Right atrium auricular region (tissue), 2 donors: ENCODE measurements at places on chromosomes 2 and 18. TPM values are rescaled to one million over a fixed set of nuclear protein-coding genes. Genes with fewer than 3 reads are reported as not detected.

Gene NCKAP5
- 3.6 TPM for total RNA-seq

Gene RGPD8
- 8.7 TPM for total RNA-seq

Gene PDCD1
- 1.0 TPM for total RNA-seq

Gene CCDC142
- total RNA-seq = 3.8 TPM

Gene PLB1
- 2.1 TPM for total RNA-seq

Gene MC4R
- total RNA-seq = not detected

Gene ANKRD30B
- not detected for total RNA-seq

Gene IL1A
- not detected for total RNA-seq

GRCh38 chr18:8948011-8948410, 154.5 kb upstream of the NDUFV2 start:
- H3K4me3 ChIP-seq = no peak overlapping the region
- no peaks in the 10 kb centered on the region for H3K27me3 ChIP-seq
- no peak for DNase-seq
- H3K4me1 ChIP-seq = no peaks in the 10 kb centered on the region

DNA sequence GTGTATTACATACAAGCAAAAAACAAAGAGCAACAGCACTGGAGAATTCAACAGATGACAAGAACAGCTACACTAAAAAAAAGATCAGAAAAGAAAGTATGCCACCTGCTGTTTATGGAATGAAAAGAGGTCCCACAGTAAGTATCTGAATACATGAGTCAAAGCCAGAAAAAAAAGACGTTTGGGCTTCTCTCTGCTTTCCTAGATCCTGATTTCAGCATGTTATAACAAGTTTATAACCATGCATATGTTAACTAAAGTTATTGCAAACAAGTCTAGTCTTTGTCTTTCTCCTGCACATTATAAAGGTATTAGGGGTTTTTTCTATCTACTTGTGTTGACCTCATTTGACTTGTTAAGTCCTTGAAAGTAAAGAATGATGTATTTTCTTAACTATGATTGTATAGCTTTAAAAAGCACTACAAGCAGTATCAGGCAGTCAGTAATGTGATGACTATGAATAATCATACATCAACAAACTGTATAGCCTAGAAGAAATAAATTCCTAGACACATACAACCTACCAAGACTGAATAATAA, 108.5 kb upstream of the COL5A2 start:
- DNase-seq = no peak
- H3K36me3 ChIP-seq = no peaks in the 10 kb centered on the region
- no peaks in the 10 kb centered on the region for H3K27me3 ChIP-seq
- peaks cover 7% of the 10 kb centered on the region for H3K4me1 ChIP-seq
- H3K4me3 ChIP-seq = no peak overlapping the region
- H3K27ac ChIP-seq = no peak overlapping the region

DNA sequence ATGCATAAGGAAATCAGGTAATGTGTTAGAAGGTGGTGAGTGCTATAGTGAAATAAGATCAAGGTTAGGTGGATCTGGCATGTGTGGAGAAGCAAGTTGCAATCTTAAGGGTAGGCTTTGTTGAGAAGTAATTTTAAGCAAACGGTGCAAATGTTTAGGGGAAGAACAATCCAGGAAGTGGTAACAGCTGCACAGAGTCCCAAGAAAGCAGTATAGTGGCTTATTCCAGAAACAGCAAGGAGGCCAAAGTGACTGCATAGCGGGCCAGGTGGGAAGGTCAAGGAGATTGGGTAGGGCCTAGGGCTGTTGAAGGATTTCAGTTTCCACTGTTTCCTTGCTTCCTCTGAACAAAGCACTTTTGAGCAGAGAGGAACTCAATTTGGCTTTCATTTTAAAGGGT, 30.0 kb upstream of the RAB1A start:
- H3K36me3 ChIP-seq = no peaks in the 10 kb centered on the region
- H3K27me3 ChIP-seq = no peaks in the 10 kb centered on the region
- H3K4me3 ChIP-seq = no peak overlapping the region
- H3K4me1 ChIP-seq = peaks cover 12% of the 10 kb centered on the region
- no peak for DNase-seq
- no peak overlapping the region for H3K27ac ChIP-seq

- H3K4me3 ChIP-seq = no peak overlapping the region
- H3K27ac ChIP-seq = no peak overlapping the region
- H3K27me3 ChIP-seq = no peaks in the 10 kb centered on the region
- no peaks in the 10 kb centered on the region for H3K36me3 ChIP-seq
- DNase-seq = no peak
- no peaks in the 10 kb centered on the region for H3K4me1 ChIP-seq
Measured at GRCh38 chr2:189530965-189531637, 49.5 kb downstream of the SLC40A1 start.

DNA sequence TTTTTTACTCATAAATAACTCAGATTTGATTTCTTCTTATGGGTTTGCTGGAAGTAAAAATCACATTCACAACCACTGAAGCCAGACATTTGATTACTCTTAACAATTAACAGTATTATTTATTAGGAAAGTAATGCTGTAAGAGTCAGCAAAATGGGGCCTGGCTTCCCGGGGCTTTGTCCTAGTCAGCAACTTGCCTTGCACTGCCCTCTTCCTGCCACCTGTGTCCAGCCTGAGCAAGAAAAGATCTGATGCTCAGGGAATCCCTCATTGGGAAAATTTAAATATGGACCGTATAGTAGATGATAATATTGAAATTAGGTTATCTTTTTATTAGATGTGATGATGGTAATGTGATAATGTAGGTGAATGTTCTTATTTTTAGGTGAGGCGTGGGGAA, 30.8 kb upstream of the ACYP2 start:
- no peak for DNase-seq
- H3K27ac ChIP-seq = no peak overlapping the region

DNA sequence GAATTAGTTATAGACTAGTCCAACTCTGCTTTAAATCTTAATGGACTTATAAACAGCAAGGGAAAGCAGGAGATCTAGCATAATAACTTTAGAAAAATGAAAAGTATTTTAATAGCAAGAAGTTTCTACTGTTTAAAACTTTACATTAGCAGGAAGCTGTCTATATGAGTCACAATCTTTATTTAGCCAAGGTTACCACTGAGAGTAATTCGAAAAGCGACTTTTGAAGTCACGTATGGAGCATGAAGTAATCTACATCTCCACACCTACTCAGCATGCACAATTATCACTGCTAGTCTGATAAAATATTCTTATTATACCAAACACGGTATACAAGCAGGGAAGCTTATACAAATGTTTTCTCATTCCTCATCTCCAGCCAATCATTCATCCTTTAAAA, 515.4 kb upstream of the SOX11 start:
- H3K36me3 ChIP-seq = no peaks in the 10 kb centered on the region
- no peak for DNase-seq
- no peak overlapping the region for H3K27ac ChIP-seq
- H3K4me3 ChIP-seq = no peak overlapping the region
- no peaks in the 10 kb centered on the region for H3K27me3 ChIP-seq

DNA sequence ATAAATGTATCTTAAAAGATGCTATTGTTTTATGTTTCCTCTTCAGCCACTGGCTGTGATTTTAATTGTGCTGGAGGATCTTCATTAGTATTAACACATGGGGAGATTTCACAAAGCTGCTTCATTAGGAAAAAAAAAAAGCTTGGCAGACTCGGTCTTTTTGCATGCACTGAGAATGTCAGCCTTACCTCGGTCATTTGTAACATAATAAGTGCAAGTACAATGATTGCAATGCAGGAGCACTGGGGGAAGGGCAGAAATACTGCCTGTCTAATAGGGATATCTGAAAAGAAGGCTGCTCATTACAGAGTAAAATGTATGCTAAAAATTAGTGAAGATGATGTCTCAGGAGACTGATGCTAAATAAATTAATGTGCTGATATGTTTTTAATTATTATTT, 1.3 kb upstream of the BAZ2B start:
- H3K4me1 ChIP-seq = peaks cover 19% of the 10 kb centered on the region
- H3K4me3 ChIP-seq = peak overlapping the region; percentile 88
- H3K27me3 ChIP-seq = no peaks in the 10 kb centered on the region
- H3K27ac ChIP-seq = peak overlapping the region; percentile 90
- DNase-seq = no peak
- H3K36me3 ChIP-seq = no peaks in the 10 kb centered on the region

- H3K36me3 ChIP-seq = peaks cover 60% of the 10 kb centered on the region
- no peaks in the 10 kb centered on the region for H3K4me1 ChIP-seq
- H3K27ac ChIP-seq = no peak overlapping the region
- H3K27me3 ChIP-seq = no peaks in the 10 kb centered on the region
- no peak for DNase-seq
Measured at GRCh38 chr2:241602720-241603119, 34.2 kb downstream of the THAP4 start.

- DNase-seq = no peak
- H3K4me3 ChIP-seq = no peak overlapping the region
- no peaks in the 10 kb centered on the region for H3K4me1 ChIP-seq
- no peaks in the 10 kb centered on the region for H3K36me3 ChIP-seq
Measured at GRCh38 chr2:51778806-51779205, 746.9 kb upstream of the NRXN1 start.

GRCh38 chr18:39506581-39507330, 1941.2 kb upstream of the CELF4 start:
- H3K4me3 ChIP-seq = no peak overlapping the region
- DNase-seq = no peak
- no peaks in the 10 kb centered on the region for H3K27me3 ChIP-seq
- H3K4me1 ChIP-seq = no peaks in the 10 kb centered on the region

DNA sequence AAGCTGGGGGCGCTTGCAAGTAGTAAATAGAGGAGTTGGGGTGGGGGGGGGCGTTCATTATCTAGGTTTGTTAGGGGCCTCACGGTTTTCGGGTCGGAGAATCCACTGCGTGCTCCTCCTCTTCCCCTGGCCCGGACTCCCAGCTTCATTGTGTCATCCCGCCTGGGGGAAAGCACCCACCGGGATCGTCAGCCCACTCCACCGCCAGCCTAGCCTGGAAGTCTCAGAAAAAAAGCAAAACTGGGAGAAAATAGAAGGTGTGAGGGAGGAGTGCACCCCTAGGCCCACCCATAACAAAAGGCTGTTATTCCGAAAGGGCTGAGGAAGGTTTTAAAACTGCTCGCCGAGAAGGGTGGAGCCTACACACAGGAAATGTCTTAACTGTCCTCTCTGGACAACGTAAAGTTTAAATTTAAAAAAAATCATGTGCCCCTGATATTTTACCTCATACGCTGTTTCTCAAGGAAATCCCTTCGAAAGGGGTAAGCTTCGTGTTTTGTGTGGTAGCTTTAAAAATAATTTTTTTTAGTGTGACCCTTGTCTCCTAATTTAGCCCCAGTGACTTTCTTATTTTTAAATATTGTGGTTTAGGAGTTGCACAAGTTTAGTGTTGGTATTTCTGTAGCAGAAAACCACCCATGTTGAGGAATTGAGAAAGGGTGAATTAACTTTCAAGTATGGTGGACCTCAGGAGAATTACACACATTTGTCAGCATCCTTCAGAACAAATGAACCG, 104.2 kb downstream of the SPTBN1 start:
- no peaks in the 10 kb centered on the region for H3K27me3 ChIP-seq
- peak overlapping the region; percentile 18 for H3K4me3 ChIP-seq
- H3K27ac ChIP-seq = peak overlapping the region; percentile 82
- peaks cover 4% of the 10 kb centered on the region for H3K36me3 ChIP-seq
- DNase-seq = peak; percentile 71
- H3K4me1 ChIP-seq = no peaks in the 10 kb centered on the region

DNA sequence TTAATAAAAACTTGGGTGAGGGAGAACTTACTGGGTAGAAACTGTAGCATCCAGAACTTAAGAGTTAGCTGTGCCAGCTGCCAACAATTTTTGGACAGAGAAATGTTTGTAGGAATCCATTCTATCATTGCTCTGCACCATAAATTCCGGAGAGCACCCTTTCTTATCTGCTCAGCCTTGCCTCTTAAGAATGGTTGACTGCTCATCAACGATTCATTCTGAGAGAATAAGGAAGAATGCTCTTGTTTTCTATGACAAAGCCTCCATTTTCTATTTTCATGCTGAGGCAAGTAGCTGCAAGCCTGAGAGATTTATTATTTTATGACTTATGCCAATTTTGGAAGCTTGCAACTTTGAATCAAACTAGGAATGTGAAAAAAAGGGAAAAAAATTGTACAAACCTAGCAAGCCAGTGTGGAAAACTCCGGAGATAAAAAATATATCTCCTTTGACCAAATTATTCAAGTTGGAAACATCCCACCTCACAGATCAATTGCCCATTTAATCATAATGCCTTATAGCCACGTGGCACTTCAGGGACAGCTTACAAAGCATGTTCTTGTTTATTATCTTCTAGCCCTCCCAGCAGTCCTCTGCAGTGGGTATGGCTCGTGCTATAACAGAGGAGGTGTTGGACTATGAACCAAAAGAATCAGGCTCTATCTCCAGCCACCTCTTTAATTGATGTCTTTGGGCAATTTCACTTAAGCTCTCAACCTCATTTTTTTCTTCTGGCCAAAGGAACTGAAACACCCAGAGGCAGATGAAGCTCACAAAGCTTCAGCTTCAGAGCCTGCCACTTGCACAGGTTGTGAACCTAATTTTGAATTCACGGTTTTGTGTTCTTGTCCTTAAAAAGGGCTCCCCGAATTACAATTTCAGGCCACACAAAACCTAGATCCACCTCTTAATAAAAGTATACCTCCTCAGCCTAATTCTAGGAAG, 40.9 kb upstream of the ATL2 start:
- H3K4me1 ChIP-seq = no peaks in the 10 kb centered on the region
- H3K36me3 ChIP-seq = no peaks in the 10 kb centered on the region
- no peak overlapping the region for H3K27ac ChIP-seq
- H3K27me3 ChIP-seq = no peaks in the 10 kb centered on the region
- H3K4me3 ChIP-seq = no peak overlapping the region

GRCh38 chr2:62577994-62578781, 72.2 kb upstream of the TMEM17 start:
- DNase-seq = no peak
- no peaks in the 10 kb centered on the region for H3K36me3 ChIP-seq
- no peaks in the 10 kb centered on the region for H3K4me1 ChIP-seq
- no peak overlapping the region for H3K4me3 ChIP-seq

- H3K27ac ChIP-seq = no peak overlapping the region
- no peaks in the 10 kb centered on the region for H3K36me3 ChIP-seq
- no peak overlapping the region for H3K4me3 ChIP-seq
- no peaks in the 10 kb centered on the region for H3K27me3 ChIP-seq
- no peak for DNase-seq
Measured at GRCh38 chr2:202006301-202006700, 27.4 kb upstream of the FZD7 start.

GRCh38 chr18:46627136-46627535, 29.9 kb downstream of the LOXHD1 start:
- H3K4me3 ChIP-seq = no peak overlapping the region
- no peaks in the 10 kb centered on the region for H3K27me3 ChIP-seq
- no peaks in the 10 kb centered on the region for H3K4me1 ChIP-seq
- H3K36me3 ChIP-seq = no peaks in the 10 kb centered on the region

DNA sequence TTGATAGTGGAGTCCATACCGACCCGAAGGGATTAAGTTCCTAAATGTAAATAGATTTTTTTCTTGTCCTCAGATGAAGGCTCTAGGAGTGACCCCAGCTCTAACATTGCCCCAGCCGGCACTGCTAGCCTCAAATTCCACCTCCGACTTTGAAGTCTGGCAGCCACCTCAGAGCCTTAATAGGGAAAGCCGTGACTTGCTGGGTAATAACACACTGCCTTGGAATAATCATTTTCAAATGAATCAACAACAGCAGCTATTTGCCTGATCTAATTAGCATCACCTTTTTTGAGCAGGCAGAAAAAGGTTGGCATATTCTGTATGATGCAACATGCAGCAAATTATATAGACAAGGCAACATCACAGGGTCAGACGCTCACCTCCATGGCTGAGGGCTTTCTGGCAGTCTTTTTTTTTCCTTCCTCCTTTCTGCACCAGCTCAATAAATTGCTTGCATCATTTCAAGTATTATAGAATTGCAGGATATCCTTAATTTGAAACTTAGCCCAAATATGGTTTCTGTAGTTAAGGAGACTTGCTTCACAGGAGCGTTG, 276.5 kb upstream of the ATP5MC3 start:
- H3K4me1 ChIP-seq = no peaks in the 10 kb centered on the region
- no peaks in the 10 kb centered on the region for H3K36me3 ChIP-seq
